ENCODE measurements at places on chromosomes 5 and 9.

DNA sequence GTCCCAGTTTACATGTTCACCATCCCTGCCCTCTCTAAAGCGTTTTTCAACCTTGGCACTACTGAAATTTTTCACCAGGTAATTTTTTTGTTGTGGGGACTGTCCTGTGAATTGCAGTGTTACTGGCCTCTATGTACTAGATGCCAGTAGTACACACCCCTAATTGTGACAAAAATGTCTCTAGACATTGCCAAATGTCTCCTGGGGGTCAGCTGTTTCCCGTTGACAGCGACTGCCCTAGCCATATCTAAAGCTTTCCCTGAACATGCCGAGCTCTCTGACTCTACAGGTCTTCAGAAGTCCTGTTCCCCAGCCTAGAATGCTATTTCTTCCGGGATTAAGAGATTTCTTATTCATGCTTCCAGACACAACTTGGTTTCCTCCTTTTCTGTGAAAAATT is 235.3 kb downstream of the ZSWIM6 start:
- DNase-seq = no peak

GRCh38 chr5:76657091-76657490 is 33.9 kb upstream of the F2RL2 start:
- DNase-seq = no peak

DNA sequence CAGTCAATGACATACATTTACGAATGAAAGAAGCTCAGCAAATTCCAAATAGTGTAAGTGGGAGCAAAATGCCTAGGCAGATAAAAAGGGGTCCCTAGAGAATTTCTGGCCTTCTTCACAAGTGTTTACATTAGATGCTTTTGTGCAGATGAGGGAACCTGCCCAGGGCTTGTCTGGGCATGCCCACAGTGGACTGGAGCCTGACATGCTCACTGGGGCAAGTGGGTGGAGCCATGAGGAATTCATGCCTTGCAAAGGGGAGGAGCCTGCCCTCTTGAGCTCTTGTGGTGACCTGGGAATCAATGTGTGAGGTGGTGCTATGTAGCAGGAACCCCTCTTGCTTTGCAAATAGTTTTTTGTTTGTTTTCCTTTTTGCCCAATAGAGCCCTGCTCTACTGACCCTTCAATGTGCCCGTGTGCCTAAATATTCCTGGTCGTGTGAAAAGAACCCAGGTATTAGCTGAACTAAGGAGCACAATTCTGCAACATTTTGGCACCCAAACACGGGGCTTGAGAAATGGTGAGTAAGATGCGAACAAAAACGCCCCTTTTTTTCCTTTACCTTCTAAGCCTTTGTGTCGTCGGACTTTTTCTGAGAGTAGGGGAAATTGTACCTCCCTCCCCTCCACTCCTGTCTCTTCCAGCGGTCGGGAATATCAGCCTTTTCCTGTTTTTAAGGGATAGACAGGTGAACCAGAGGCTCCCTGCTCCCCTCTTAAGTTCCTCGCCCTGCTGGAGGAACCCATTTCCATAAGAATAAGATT is 433.8 kb upstream of the CDH9 start:
- DNase-seq = peak; percentile 1

- DNase-seq = peak; percentile 35
Observed at GRCh38 chr5:61055434-61056006, 106.7 kb downstream of the SMIM15 start.

- DNase-seq = no peak
Observed at GRCh38 chr5:161975350-161975749, 92.2 kb upstream of the GABRG2 start.

DNA sequence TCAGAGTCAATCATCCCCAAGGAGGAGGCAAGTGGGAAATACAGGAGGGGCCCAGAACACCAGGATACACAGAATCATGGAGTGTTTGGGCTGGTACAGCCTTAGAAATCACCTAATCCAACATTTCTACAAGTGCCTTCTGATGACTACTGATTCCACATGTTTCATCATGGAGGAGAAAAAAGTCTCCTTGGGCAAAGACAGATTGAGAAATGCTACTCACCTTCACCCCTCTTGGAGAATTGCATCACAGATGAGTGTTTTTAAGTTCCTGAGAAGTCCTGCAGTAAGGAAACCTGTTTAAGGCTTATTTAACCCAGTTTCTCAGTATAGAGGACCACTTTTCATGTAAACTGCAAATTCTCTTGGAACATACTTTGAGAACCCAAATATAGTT is 2.2 kb upstream of the SLIT3 start:
- DNase-seq = no peak

GRCh38 chr5:174397206-174397605 is 327.2 kb upstream of the MSX2 start:
- DNase-seq = no peak

DNA sequence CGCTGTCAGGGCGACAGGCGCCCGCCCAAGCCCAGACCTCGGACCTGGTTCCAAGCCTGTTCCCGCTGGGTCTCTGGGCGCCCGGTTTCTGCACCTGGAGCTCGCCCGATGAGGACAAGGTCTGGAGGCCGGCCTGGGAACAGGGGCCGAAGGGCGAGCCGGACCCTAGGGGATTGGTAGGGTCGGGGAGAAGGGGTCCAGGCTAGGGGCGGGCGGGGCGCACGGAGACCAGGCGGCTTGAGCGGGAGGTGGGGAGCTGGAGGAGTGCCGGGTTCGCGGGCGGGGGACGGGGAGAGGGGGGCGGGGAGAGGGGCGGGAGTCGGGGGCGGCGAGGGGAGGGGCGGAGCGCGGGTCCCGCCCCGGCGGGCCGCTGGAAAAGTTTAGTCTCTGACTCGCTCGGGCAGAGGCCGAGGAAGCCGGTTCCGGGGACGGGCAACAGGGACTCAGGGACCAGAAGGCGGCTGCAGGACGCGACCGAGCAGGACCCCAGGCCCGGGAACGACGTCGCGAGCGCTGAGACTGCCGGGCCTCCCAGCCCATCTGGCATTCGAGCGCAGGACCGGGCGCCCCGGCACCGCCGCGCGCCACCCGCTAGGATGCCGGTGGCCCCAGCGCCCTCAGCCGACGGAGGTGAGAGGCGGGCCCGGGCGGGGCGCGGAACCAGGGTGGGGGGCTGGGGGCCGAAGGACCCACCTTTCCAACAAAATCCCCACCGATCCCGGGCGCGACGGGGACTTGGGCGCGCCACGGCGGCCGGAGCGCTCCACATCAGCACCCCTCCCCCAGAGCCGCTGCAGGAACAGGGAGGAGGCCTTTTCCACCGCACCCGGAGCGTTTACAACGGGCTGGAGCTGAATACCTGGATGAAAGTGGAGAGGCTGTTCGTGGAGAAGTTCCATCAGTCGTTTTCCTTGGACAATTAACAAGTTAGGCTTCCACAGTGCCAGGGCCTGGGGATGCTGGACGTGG is at the start of gene S1PR3:
S1PR3 (plus strand) TSS at position 403 of the 969 bp plus-strand sequence. CDS start 9,733 bp downstream, outside the sequence.
- peak; percentile 28 for DNase-seq

GRCh38 chr5:157917899-157918809 is 59.2 kb upstream of the CLINT1 start:
- DNase-seq = peak; percentile 79

GRCh38 chr9:68821911-68822310 is 116.9 kb downstream of the PIP5K1B start:
- DNase-seq = no peak

- no peak for DNase-seq
Observed at GRCh38 chr5:81429985-81430384, 36.1 kb upstream of the ACOT12 start.

DNA sequence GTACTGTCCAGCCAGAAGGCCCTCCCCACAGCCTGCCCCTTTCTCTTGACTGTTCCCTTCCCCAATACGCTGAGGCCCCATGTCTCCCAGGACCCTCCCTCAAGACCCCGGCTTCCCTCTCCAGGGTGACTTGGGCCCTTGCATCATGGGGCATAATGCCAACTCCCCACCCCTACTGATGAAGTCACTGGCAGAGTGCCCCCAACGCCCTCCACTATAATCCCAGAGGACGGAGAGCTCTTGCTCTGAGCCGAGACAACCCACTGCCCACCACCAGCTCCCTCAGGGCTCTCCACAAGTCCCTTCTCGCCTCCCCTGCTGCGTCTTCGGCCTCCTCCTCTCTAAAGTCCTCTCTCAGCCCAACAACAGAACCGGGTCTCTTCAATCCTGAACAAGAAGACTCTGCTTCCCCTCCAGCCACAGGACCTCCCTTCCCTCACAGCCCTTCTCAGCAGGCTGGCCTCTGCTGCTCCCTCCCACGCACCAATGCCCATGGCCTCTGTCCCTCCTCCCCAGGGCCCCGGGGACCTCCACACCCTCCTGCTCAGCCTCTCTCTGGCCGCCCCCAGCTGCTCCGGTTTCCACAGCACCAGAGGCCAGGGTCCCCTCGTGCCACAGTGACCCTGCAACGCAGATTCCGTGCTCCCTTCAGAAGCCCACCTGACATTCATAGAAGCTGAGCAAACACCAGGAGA is 47.6 kb downstream of the ADAMTS2 start:
- DNase-seq = no peak

- DNase-seq = peak; percentile 51
Observed at GRCh38 chr5:36876965-36877666, 547 bp downstream of the NIPBL start.

GRCh38 chr5:53023969-53024368 is 34.8 kb downstream of the ITGA2 start:
- DNase-seq = peak; percentile 79

DNA sequence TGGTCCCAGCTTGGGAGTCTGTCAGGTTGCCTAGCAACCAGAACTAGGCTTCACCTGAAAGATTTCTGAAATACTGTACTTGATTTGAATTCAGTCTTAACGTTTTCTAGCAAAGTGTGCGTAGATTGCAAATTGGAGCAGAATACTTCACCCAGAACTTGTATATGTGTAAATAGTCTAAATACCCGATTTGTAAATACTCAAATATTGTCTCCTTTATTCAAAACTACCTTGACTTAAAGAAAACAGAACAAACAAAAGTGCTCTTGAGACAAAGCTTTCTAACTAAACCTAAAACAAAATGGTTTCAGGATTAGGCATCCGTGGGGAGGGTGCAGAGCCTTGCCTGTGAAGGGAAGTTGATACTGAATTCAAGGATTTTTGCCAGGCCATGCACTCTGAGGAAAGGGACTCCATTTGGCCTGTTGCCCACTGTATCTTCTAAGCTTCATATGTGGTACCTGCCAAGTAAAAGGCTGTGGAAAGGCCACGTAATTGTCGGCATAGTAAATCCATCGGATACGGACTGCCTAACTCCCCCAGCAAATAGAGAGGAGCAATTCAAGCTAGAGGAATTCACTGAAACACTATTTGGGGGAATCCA is 744 bp upstream of the HMGCS1 start:
- DNase-seq = no peak

GRCh38 chr9:68721666-68722330 is 16.8 kb downstream of the PIP5K1B start:
- no peak for DNase-seq

- no peak for DNase-seq
Observed at GRCh38 chr5:78912085-78912771, 72.9 kb downstream of the ARSB start.

DNA sequence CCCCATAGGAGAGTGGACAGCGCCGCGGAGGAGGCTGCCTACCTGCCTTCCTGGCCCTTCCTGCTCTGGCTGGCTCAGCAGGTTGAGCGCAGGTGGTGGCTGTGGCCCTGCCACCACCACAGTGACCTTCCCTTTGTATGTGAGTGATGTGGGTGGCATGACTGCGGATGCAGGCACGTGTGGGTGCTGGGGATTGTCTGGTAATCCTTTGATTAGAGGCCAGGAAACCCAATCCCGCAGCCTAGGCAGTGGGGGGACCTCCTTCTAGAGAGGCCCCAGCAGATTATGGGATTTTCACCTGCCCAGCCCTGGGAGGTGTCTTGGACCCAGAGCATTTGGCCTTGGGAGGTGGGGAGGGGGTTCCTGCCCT is 16.5 kb downstream of the RXRA start:
- DNase-seq = no peak

GRCh38 chr5:167412556-167412955 is 878.9 kb upstream of the WWC1 start:
- no peak for DNase-seq

DNA sequence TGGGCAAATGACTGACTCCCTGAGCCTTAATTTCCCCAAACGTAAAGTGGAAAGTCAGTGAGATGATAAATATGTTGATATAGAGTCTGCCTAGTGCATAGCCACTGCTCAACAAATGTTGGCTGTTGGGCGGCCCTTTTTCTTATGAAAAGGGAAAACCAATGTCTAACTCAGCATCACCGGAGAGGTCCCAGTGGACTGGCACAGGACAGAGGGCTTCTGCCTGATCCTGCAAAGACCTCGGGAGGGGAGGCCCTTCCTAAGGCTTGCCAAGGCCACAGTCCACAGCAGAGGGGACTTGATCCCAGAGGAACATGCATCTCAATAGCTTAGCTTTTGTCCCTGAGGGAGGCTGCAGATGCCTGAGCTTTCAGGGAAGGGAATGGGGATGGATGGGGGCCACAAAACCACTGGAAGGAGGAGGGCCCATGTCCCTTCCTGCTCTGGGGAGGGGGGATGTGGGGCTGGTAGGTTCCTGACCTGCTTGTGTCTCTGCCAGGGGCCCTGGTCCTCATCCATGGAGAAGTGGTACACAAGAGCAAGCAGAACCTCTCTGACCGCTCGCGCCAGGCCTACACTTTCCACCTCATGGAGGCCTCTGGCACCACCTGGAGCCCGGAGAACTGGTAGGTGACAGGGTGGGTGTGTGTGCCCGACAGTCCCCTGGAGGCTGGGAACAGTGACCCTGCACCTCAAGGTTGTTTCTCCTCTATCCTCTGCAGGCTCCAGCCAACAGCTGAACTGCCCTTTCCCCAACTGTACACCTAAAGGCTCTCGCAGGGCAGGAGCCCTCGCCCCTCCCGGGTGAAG is 6.3 kb downstream of the DOLK start:
- DNase-seq = no peak

DNA sequence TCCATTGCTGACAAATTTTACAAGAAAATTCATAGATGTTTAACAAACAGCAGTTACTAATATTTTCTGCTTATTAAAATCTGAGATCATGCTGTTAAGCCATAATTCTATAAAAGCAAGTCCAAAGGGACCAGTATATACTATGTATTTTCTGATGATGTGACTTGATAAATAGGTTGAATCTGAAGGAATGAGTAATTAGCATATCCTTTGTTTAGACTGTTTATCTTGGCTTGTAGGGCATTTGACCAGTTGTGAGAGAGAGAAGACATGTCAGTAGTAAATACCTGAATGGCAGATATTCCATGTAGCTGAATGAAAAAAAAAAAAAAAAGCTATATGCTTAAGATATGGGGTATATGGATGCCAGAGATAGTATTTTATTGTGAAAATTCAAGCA is 14.6 kb downstream of the CPEB4 start:
- no peak for DNase-seq

GRCh38 chr9:94166976-94167346 is 82.7 kb downstream of the PTPDC1 start:
- DNase-seq = no peak

DNA sequence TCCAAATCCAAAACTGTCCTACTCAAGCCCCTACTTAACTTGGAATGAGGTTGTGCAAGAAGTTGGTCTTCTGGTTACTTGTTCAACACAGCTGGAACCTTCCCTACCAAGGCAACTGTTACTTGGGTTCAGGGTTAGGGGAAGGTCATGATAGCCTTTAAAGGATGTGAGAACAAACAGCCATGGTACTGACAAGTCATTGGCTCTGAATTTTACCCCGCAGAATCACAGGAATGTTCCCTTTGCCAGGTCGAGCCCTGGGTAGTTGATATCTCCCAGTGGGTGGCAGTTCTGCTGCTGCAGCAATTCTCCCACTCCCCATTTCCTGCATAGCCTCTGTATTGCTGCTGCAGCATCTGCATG is 396.1 kb upstream of the MPDZ start:
- no peak for DNase-seq

- DNase-seq = no peak
Observed at GRCh38 chr5:95219411-95219810, 65.5 kb downstream of the MCTP1 start.
